Epithelial cell of esophagus (primary cell): ENCODE measurements at places on chromosomes 12 and 14.

GRCh38 chr12:95205685-95206084, 11.6 kb downstream of the FGD6 start:
- peak; percentile 95 for DNase-seq

DNA sequence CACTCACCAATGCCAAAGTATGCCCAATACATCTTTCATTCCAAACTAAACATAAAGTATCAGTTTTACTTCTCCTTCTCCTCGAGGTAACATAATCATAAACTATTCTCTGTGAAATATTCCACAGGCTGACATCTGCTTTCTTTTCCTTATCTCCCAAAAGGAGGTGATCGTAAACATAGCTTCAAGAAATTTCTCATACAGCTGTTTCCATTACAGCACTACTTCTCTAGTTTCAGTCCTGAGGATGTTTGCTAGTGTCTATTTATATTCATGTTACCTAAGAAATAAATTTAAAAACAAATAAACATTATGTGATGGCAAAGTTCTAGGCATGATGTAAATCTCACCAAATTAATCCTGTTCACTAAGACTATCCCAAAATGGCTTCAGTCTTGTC, 90.1 kb upstream of the CPSF6 start:
- DNase-seq = no peak

- peak; percentile 21 for DNase-seq
Measured at GRCh38 chr12:64178122-64178521, 44.0 kb downstream of the KICS2 start.

- peak; percentile 94 for DNase-seq
Measured at GRCh38 chr12:124938587-124938986, 24.1 kb upstream of the UBC start.

DNA sequence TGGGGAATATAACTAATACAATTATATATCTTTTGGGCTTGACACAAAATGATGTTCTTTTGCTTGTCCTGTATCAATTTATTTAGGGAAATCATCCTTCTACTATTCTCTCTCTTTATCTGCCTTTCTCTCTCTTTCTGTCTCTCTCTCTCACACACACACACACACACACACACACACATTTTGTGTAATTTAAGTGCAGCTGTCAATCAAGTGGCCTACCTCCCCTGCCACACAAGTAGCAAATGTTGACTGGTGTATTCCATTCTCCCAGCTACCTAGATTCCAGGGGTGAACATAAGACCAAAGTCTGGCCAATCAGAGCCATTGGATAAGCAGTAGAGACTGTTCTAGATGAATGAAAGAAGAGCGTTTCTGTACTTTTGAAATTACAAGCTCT, 127.6 kb downstream of the C12orf42 start:
- DNase-seq = no peak

DNA sequence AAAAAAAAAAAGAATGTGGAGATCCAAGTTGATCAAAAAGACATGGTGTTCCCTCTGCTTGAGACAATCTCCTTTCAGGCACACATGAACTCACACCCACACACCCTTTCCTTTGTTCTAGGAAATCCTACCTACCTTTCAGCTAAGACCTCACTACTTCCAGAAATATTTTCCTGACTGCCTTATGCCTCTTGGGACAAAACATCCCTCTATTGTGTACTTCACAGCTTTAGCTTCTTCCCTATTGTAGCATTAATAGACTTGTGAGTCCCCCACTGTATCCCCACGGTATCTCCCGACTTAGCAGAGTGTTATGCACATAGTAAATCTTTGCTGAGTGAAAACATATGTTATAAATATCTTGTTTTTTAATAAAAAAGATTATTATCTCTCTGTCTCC, 44.9 kb upstream of the AEBP2 start:
- DNase-seq = no peak

GRCh38 chr12:121189619-121190155, 20.2 kb upstream of the P2RX4 start:
- DNase-seq = no peak

DNA sequence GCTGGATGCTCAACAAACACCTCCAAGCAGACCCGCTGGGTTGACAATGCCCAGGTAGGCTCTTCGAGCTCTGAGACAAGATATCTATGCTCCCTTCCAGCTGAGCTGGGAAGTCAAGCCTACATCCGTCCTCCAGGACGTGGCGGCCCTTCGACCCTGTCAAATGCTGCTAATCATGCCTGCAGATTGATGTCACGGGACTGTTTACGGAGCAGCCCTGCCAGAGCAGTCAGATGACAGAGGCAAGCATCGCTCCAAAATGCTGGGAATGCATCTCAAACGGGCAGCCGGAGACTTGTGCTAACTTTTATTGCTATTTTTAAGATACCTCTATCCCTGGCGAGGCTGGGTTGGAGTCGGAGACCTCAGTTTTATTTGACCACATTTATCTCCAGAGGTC, 139.2 kb downstream of the NTF3 start:
- no peak for DNase-seq

- DNase-seq = peak; percentile 70
Measured at GRCh38 chr12:109671502-109671901, 42.1 kb upstream of the FAM222A start.

DNA sequence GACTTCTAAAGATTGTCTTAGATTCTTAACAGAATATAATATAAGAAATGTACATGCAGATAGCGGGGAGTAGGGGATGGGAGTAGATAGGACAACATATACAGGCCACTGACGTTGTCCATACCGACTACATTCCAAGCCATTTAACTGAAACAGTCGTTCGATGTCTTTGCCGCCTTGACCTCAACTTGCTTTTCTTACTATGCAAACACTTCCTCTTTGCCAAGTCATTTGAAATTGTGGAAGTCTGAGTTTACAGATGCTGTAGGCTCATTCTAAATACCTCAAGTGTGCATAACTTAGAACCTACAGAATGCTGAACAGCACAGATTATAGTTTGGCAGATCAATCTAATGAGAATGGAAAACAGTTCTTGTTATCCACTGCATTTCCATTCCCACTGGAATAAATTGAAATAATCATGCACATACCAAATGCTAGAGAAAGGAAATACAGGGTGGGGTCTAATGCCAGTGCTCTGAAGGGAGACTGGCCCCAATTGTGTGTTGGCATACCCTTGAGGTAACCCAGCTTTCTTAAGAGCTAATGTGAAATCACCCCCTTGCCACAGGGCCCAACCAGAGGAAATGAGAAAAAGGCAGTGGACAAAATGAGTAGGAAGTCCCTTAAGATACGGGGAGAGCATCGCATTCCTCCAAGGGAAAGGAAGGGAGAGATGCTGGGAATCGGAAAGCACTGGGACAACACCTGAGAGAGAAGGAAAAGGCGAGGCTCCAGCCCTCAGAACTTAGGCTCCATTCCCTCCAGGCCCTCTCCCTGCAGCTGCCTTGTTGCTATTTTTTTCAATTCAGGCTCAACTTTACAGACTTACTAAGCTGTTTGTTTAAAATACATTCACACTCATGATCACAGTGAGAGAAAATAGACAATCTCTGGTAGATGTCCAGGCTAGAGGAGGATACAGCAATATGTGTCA, 380.9 kb upstream of the TMTC1 start:
- no peak for DNase-seq

DNA sequence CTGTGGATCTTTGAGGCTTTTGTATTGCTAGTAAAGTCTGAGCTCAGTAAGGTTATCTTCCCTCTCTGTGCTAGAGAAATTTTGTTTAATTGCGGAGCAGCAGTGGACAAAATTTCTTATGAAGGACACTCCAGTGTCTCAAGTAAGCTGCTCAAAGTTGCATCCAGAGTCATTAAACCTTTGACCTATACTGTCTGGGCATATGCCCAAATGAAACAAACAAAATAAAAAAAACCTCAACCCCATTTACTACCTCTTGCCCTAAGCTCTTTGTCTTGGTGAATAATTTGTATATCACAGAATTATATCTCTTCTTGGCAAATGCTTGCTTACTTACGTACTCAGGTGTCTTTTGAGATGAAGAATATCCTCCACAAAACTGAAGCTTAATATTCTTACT, 465.2 kb downstream of the SOX5 start:
- DNase-seq = no peak

GRCh38 chr14:95233702-95234241, 76.4 kb upstream of the DICER1 start:
- no peak for DNase-seq

- DNase-seq = peak; percentile 94
Measured at GRCh38 chr12:107091989-107092641, 1.2 kb downstream of the CRY1 start.

- peak; percentile 78 for DNase-seq
Measured at GRCh38 chr14:73452341-73453186, 5.8 kb downstream of the NUMB start.

- peak; percentile 67 for DNase-seq
Measured at GRCh38 chr12:49358483-49359141, 8.7 kb upstream of the SPATS2 start.

- DNase-seq = no peak
Measured at GRCh38 chr14:75088153-75088552, 18.7 kb downstream of the ZC2HC1C start.

DNA sequence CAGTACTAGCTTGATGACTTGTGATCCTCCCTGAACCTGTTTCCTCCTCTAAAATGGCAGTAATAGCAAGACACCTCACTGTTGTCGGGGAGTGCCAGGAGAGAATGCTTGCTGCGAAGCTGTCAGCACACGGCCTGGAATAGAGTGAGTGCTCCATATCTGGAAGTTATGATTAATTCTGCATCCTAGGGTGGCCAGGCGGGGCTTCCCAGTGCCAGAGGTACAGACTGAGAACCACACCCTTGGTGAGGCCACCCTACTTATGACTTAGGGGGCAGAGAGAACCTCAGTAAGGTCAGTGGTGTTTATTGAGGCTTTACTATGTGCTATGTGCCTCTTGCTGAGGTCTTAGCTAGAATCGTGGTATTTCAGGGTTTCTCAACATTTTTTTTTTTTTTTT, 20.1 kb downstream of the MORN3 start:
- peak; percentile 37 for DNase-seq

GRCh38 chr12:33423706-33424105, 15.9 kb downstream of the SYT10 start:
- DNase-seq = no peak

GRCh38 chr12:89234324-89235114, 117.8 kb downstream of the DUSP6 start:
- peak; percentile 72 for DNase-seq

DNA sequence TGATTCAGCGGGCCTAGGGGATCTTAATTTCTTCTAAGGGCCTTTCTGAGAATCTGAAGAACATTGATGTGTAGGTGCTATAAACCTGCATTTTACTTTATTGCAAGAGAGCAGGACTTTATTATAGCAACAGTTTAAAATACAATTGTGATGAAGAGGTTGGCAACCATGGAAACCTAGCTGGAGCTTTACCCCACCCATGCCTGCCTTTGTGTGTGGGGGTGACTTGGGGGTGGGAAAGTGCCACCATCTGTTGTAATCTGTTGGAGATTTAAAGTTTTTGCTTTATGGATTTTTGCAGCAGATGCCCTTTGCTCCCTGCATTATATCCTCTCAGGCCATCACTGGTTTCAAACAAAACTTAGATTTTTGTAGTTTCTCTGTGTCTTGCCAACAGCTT, 64.6 kb downstream of the ATG14 start:
- no peak for DNase-seq

DNA sequence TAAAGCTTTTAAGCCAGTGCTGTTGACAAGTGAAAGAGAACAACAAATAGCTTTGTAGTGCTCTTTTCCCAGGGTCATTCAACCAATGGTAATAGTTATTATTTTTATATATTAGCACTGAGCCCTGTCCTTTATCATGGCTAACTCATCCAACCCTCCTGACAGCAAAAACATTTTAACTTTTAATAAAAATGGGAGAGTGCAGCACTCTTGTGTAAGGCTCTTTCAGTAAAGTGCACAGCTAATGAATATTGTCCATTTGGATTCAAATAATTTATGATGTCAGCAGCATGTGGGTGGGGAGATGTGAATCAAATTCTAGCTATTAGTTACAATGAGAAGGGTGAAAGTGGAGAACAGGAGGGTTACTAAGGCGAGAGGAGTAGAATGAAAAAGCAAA, 185.7 kb downstream of the SOX5 start:
- DNase-seq = no peak

GRCh38 chr12:14802247-14802646, 1.0 kb downstream of the WBP11 start:
- no peak for DNase-seq

- no peak for DNase-seq
Measured at GRCh38 chr14:76911473-76911872, 85.3 kb downstream of the LRRC74A start.

DNA sequence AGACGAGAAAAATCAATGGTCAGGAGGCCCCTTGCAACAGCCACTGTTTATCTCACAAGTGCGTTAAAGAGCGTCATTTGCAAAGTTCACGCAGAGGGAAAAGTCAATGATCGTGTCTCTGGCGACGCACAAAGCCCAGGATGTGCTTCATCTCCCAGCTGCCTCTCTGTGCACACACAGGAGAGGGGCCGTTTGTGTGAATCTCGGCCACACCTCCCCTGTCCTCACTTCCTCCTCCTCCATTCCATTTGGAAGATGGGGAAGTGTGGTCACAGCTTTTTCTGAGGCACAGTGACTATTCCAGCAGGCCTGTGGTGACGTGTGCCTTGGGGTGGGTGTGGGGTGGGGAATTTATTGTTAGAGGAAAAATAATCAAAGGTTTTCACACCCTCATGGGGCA, 90.4 kb downstream of the RBM19 start:
- no peak for DNase-seq

- no peak for DNase-seq
Measured at GRCh38 chr12:121808623-121809022, 4.8 kb downstream of the SETD1B start.

DNA sequence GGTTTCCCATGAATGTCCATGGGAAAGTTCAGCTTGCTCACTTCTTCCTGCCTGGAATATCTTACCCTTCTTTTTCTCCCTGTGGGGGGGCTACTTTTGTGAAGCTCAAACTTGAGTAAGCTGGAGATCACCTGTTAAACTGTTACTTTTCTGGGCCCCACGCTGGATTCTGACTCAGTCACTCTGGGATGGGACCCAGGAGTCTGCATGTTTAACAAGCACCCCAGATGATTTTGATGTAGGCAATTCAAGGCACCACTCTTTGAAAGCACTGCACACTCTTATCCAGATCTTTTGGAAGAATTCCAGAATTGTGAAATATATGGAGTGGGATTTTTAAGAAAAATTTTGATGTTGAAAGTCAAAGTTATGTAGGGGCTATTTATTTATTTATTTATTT, 46.3 kb upstream of the IGF1 start:
- DNase-seq = no peak

- DNase-seq = no peak
Measured at GRCh38 chr12:112285600-112286401, 96.4 kb downstream of the HECTD4 start.

GRCh38 chr14:79017561-79017960, 847.4 kb downstream of the NRXN3 start:
- DNase-seq = no peak

- no peak for DNase-seq
Measured at GRCh38 chr14:38210587-38211216, 3.0 kb downstream of the SSTR1 start.

DNA sequence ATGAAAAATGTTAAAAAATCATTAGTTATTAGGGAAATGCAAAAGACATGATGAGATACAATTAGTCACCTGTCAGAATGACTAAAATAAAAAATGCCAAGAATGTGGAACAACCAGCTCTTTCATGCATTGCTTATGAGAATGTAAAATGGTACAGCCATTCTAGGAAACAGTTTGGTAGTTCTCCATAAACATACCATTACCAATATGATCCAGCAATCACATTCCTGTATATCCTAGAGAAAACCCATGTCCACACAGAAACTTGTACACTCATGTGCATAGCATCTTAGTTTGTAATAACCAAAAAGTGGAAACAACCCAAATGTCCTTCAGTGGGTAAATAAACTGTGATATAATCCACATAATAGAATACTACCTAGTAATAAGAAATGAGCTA, 245.7 kb downstream of the FUT8 start:
- DNase-seq = peak; percentile 83
